Endodermal cell (in vitro differentiated cells): ENCODE measurements at places on chromosomes 7 and 10.
A peak's percentile ranks its signal among the peaks of the same experiment; 100 is the strongest.

GRCh38 chr7:150855476-150856302, 3.4 kb downstream of the AOC1 start:
- peak; percentile 43 for DNase-seq

DNA sequence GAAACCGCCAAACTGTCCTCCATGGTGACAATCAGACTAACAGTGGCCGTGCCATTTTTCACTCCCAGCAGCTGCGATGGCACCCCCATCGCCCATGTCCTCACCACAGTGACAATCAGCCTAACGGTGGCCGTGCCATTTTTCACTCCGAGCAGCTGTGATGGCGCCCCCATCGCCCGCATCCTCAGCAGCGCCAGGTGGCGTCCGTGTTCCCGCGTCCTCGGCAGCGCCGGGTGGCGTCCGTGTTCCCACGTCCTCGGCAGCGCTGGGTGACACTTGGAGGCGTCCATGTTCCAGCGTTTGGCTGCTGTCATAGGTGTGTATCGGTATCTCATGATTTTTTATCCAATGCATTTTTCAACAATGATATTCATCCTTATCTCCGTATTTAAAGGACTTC, 267.3 kb downstream of the PTPRN2 start:
- no peak for DNase-seq

DNA sequence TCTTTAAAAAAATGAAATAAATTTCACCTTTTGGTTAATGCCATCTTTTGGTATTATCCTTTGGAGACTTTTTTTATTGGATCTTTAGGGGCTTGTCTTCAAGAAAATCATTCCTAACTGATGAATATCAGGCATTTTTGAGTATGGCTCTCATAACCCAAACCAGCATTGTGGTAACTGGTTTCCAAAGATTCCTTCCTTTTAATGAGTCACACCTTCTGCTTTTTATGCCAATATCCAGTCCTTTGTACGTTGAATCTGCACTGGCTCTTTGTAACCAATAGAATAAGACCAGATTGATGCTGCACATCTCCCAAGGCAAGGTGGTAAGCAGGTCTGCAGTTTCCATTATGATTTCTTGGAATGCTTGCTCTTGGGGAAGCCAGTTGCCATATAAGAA, 89.1 kb downstream of the GPR158 start:
- DNase-seq: no peak

GRCh38 chr10:123236126-123236525, 81.9 kb downstream of the BUB3 start:
- peak; percentile 52 for DNase-seq

DNA sequence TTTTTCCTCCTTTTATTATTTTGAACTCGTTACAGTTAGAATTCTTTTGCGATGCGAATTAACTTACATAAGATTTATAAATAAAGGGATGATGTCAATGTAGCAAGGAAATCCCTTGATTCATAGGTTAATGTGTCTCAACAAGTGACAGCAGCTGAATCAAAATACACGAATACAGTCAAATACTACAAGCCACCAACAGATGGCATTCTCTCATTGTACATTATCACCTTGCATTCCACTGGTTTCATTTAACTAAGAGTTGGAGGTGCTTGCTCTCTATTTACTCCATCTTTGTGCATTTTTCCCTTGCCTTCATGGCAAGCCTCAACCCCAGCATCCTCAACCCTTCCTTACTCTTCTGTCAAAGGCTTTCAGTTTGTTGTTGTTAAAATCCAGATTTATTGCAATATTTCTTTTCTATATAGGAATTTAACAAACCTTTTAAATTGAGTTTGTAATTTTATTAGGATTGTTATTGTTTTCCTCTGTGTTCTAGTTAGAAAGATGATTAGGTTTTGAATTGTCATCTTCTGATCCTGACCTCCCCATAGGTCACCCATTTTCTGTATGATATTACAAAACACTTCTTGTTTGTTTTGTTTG, 78.3 kb downstream of the SLC25A40 start:
- DNase-seq: no peak

- no peak for DNase-seq
Observed at GRCh38 chr10:80333983-80334382, 22.6 kb downstream of the DYDC1 start.

- no peak for DNase-seq
Observed at GRCh38 chr7:131381069-131381838, 53.6 kb downstream of the MKLN1 start.

DNA sequence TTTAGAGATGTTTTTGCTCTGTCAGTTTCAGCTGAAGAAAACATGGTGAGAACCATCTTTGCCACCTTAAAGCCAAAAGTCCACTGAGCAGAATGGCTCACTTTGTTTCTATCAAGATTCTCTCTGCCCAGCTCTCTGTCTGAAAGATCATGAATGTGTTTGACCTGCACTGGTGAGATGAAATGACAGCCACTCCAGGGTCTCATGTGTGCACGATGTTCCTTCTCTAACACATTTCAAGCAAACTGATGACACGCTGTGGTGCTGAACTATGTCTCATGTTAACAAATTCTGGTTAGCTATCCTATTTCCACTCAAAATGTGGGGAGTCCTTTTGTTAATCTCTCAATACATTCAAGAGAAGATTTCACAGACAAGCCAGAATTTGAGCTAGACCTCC, 260.6 kb downstream of the GLI3 start:
- no peak for DNase-seq

DNA sequence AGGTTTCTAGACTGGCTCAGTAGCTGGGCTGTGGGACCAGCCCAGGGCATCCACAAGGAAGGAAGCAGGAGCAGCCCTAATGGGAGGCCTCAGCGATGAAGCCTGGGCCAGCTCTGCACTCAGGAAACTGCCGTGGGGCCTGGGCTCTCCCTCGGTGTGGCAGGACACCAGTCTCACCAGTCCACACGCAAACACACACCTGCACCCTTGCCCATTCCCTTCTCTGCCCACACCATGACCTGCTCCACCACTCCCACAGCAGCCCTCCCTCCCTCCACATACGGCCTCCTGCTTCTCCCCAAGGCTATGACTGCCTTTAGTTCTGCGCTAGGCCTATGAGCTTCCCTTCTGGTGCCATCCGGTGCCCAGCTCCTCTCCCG, 7.1 kb downstream of the FGF8 start:
- DNase-seq: no peak

GRCh38 chr7:680411-681127, 45.9 kb upstream of the DNAAF5 start:
- peak; percentile 23 for DNase-seq

DNA sequence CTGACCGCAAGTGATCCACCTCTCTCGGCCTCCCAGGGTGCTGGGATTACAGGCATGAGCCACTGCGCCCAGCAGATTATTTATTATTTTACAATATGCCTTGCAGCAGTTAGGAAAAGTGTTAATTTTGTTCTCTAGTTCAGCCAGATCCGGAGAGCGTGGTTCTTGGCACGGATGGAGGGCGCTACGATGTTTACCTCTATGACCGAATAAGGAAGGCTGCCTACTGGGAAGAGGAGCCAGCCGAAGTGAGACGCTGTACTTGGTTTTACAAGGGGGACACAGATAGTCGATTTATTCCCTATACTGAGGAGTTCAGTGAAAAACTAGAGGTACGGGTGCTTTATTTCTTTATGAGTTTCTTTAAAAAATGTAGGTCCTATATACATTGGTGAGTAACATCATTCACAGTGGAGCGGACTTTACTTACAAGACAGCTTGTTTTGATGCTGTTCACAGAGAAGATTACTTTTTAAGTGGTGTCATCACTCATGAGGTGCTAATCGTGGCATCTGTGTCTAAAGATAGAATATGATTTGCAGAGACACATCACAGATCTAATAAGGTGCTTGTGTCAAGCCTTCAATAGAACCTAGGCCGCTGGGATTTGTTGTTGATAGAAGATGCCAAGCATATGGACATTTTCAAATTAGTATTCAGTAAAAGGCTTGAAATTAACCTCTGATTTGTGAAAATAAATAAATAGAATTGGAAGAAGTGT, 11.6 kb downstream of the SEC23IP start:
- no peak for DNase-seq

DNA sequence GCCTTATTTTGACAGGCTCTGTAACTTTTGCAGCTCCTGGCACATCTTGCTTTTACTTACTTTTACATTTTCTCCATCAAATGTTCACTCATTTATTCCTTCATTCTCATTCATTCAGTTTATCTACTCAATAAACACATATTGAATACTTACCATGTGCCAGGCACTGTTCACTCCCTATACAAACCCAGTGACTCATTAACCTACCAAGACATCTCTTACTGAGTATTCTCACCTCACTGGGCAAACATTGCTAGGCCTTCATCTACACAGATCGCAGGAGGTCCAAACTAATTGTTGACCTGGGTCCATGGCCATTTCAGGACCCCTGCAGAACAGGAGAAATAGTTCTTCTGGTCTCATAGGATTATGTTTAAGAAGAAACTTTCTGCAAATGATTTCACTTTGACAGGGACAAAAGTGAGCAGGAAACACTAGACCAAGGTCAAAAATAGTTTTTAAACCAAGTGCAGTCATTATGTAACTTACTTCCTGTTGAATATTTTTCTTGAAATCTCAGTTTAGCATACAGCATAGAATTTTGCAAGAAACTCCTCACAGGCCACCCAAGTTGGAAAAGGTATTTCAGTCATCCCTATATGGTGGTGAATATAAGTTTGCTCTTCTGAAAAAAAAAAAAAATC, 17.6 kb downstream of the SLC26A4 start:
- DNase-seq: no peak

DNA sequence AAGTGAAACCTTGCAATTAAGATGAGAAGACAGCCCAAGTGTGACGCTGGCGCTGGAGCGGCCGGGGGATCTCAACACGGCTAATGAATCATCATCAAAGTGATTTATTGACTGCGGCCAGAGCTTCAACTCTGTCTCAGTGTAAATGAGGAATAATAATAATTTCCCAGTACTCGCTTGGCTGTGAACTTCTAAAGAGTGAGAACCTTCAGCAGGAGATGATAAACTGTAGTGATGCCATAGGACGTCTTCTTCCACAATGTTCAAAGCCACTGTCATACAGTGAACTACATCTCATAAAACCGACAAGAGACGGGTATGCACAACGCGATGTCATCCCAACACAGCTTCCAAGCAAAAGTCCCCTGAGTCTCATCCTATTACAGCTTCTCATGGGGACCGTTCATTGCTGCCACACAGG, 123.6 kb upstream of the NOBOX start:
- no peak for DNase-seq

GRCh38 chr7:111223802-111224253, 132.9 kb downstream of the LRRN3 start:
- DNase-seq: no peak

DNA sequence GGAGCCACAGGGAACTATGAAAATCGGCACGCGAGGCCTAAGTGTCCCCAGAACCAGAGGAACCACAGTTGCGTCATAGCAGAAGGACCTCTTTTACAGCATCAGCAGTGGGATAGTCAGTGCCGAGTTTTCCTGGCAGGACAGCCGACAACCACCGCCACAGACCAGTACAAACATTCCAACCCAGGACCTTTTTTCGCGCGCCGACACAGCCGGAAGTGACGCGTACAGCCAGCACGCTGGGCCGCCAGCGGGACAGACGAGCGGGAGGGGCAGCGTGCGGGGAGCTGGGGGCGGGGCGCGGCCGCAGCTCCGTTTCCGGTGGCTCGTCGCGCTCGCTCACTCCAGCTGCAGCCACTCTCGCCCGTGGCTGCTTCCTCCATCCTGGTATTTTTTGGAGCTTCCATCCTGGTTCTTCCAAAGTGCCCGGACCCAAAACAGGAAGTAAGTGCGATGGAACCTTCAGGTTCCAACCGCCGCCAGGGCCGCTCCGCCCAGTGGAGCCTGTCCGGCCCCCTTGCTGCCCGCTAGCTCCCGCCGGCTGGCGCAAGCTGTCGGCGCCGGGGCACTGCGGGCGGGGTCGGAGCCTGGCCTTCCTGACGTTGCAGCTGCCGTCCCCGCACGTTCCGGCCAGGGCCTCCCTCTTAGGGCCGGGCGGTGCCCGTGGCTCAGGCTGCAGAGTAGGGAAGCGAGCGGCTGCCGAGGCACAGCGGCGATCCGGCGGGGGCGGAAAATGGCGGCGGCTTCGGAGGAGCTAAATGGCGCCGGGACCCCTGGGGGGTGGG, at the start of gene DMTF1:
TSS of gene DMTF1 (plus strand) at position 342 of the 785 bp plus-strand sequence. CDS start 12,489 bp downstream, outside the sequence.
- DNase-seq: peak; percentile 97

GRCh38 chr7:74183653-74184450, 9.7 kb downstream of the EIF4H start:
- DNase-seq: peak; percentile 72

DNA sequence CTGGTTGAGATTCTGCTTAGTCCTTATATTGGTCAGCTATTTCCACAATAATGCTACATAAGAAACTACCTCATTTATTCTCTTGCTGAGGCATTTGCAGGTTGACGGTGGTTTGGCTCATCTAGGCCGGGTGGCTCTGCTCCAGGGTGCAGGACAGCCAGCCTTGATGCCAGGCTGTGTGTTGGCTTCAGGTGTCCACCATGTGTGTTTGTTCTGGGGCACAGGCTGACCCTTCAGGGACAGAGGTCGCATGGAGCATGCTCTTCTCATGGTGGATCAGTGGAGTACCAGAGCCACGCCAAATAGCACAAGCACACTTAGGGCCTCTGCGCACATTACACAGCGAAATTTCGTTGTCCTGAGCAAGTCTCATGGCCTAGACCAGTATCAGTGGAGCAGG, 249.9 kb downstream of the LRMDA start:
- DNase-seq: no peak

GRCh38 chr10:52210161-52210560, 103.9 kb upstream of the DKK1 start:
- no peak for DNase-seq

DNA sequence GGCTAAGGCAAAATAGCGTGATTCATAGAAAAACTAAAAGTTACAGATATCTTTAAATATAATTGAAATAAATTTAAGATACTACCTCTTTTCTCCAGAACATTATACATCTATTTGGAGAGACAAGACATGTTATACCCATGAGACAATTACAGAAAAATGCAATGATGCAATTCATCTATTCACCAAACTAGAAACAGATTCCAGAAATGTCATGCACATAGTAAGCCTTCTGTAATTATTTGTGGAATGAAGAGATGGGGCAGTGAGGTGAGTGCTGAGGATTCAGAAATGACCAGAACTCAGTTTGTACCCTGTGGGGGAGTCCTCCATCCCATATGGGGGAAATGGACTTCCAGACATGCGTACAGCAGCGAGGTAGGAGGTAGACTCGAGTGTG, 99.4 kb downstream of the MKX start:
- no peak for DNase-seq

DNA sequence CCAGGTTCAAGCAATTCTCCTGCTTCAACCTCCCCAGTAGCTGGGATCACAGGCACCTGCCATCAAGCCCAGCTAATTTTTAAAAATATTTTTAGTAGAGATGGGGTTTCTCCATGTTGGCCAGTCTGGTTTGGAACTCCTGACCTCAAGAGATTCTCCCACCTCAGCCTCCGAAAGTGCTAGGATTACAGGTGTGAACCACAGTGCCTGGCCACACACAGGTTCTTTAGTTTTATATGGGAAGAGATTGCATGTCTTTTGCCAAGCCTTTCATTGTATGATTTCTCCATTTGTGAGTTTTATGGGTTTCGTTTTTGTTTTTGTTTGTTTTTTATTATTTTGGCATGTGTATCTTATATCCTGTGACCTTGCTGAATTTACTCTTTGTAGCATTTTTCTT, 40.9 kb downstream of the C1GALT1 start:
- no peak for DNase-seq
